Skin of body (tissue), 3 donors: ENCODE measurements at places on chromosomes 16 and 17.

DNA sequence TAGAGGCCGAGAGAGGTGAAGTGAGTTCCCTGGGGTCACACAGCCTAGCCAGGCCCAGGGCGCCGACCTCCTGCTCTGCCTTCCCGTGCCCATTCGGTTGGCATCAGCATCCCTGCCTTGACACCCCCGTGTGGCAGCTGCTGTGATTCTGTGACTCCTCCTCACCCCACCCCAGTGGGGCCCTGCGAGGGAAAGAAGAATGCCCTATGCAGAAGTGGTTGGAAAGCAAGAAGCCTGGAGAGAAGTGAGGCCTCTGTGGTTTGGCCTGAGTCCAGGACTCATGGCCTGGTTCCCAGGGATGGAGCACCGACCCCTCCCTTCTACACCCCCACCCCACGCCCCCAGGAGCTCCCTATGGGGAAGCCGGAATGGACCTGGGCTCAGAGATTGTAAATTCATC is 296.2 kb downstream of the SEC14L1 start:
- peak; percentile 89 for DNase-seq

- DNase-seq = peak; percentile 33
Observed at GRCh38 chr17:41917679-41918313, 955 bp downstream of the ACLY start.

DNA sequence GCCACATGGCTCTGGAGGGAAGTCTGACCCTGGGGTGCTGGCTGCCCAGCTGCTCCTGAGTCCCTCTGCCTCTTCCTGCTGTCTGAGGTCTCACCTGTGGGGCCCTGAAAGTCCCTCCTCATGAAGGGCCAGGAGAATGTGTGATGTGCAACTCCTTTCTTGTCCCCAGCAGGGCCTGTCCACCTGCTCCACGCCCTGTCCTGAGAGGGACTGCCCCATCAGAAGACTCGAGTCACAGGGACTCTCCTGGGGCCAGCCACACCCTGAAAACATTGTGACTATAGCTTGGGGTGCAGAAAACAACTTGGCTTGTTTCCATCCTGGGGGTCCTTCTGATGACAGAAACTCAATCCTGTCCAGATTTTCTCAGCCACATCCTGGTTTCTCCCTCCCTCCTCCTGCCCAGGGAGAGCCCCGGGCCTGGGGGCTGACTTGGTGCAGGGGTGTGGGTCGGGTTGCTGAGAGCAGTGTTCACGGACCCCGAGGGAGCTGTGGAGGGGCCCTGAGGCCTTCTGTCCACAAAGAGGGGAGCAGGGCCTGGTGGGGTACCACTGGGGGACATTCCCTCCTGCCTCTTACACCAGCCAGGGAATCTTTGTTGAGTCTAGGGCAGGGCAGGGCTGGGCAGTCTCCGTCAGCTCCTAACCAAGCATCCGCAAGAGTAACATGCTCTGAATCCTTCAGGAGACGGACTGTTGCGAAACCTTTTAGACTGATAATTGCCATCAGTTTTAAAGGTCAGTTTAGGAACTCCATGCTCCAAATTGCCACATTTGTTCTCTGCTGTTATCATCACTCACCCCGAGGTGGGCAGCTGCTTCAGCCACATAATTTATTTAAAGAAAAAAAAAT is 45.9 kb downstream of the NT5M start:
- no peak for DNase-seq

DNA sequence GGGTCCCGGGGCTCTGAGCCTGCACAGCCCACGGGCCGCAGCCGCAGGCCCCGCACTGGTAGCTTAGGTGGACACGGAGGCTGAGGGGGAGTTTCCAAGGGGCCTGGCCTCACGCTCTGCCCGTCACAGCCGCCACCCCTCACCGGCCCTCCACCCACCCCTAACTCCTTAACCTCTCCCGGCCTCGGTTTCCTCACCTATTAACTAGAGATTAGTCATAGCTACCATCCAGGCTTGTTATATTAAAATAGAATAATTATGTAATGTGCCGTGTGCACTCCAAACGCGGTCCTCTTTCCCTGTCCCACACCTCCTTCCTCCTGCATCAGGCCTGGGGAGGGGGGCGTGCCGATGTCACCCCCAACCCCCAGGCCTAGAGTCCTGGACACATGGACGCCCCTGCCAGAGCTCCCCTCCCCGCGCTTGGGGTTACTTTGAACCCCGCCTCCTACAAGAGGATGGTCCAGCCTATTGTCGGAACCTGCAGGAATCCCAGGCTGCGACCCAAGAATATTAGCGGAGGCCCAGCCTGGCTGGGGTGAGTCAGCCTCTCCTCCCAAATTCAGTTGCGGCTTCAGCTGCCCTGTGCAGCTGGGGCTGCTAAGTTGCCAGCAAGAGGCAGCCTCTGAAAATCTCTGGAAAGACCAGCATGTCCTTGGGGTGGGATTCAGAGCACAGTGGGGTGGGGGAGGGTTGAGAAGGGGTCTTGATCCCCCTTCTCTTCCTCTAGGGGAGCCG is 17.3 kb downstream of the SOCS3 start:
- DNase-seq = peak; percentile 46
